ENCODE measurements at places on chromosomes 11 and 22.

- no peak for DNase-seq
These were observed 28.4 kb upstream of the PANX1 start for GRCh38 chr11:94100253-94100652.

DNA sequence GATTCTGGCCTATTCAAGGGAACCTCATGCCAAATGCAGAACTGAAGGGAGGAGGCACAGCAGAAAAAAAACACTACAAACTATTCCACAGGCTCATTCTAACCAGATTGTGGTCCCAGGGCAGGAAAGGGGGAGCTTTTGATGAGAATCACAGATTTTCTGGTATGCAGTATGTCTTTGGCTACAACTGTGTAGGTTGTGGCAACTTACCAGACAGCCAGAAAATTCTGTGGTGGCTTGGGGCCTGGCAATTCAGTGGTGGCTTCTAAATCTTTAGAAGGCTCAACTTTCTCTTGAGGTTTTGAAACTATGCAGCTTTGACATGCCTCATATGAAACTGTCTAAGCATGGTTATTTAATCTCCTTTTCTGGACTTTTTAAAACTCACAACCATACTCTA, 850.8 kb upstream of the CCDC90B start:
- DNase-seq: no peak

DNA sequence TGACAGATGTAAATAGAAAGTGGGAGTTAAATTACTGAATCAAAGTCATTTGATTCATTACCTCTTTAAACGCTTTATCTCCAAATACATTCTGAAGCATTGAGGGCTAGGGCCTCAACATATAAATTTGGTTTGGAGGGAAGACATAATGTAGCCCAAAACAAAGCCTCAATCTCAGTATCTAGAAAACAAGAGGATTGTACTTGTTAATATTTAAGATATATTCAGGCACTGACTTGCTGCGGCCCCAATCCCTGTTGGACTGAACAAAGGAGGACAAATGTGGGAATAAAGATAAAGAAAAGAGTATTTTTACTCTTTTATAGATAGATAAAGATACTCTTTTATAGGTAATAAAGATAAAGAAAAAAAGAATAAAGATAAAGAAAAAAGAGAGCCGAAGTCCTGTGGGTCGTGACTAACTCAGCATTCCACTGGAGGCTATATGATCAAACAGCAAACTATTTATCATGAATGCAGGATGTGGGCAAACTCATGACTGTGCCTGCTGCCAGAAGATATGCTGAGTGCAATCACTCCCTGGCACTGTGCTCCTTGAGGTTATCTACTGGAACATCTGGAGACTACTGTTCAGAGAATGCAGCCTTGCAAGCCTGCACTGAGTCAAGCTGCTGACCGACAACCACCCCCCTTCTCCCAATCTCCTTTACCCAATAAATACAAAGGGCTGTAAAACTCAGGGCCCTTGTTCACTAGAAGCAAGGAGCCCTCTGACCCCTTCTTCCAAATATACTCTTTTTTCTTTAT, 6.9 kb downstream of the OR10V1 start:
- DNase-seq: no peak

- DNase-seq: no peak
These were observed 56.4 kb downstream of the SWAP70 start for GRCh38 chr11:9720290-9720630.

GRCh38 chr11:100930185-100930778, 199.3 kb downstream of the PGR start:
- DNase-seq: no peak

DNA sequence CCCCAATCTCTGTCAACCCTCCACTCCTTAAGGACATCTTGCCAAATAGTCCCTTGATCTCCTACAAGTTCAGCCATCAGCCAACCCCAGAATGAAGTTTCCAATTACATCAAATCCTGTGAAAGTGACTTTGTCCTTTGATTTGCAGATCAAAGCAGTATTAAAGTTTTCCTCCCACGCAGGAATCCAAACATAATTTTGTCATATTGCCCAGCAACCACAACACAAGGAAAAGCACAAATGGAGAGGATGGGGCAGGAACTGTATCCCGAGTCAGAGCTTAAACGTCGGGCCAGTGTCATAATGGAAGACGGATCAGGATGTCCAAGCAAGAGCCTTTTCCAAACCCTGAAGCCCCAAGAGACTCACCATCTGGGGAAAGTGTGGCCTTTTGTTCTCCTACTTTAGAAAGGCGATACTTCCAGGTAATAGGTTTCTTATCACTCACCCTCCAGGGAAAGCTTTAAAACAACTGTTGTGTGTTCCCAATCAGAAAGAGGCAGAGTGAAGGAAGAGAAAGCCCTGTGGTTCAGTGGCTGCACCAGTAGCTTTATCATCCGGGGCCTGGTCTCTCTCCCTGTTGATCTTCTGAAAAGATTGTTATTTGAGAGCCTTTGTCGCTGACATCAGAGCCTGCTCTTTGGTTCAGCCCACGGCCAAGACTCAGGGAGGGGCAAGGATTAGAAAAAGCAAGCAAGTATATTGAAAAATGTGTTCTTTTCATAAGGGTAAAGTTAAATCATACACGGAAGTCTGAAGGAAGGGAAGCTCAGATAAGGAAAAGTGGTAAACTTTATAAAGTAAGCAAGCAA, 41.7 kb downstream of the EXPH5 start:
- DNase-seq: no peak

GRCh38 chr11:128187835-128188234, 399.5 kb downstream of the ETS1 start:
- DNase-seq: no peak

GRCh38 chr22:42608136-42608822, 6.4 kb downstream of the POLDIP3 start:
- no peak for DNase-seq

GRCh38 chr11:9700105-9700801, 36.4 kb downstream of the SWAP70 start:
- DNase-seq: no peak

- no peak for DNase-seq
These were observed 192.8 kb downstream of the ETS1 start for GRCh38 chr11:128394431-128395089.

GRCh38 chr22:17562906-17563870, at the start of gene SLC25A18:
TSS of gene SLC25A18 (plus strand) at chr22:17563498. CDS start at chr22:17579945, 16,447 bp downstream.
- DNase-seq: no peak

DNA sequence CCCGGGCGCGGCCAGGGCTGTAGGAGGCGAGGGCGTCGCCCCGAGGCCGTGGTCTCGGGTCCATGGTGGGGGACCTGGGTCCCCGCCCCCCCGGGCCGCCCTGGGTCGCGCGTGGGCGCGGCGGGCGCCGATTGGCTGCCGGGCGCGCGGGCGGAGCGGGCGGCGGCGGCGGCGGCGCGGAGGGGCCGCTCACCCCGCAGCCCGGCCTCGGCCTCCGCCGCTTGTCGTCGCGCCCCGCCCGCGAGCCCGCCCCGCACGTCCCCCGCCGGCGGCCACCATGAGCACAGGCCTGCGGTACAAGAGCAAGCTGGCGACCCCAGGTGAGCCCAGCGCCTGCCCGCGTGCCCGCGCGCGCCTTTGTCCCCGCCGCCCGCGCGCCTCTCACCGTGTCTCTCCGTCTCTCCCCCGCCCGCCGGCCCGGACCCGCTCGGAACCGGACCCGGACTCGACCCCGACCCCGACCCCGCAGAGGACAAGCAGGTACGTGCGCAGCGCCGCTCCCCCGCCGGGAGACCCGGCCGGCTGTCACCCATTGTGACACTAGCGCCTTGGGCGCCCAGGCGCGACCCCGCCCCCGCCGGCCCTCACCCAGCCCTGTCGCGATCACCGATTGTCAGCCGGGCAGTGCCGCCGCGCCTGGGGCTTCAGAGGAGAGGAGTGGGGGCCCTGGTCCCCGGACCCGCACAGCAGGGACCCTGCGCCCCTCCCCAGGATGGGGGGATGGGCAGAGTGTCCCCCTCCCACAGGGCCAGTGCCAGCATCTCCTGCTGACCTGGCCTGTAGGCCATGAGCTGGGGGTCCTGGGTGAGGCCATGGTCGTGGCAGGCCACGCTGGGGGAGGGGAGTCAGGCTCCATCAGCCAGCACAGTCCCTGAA, at the start of gene SEPTIN5:
TSS of gene SEPTIN5 (plus strand) at position 192 of the 876 bp plus-strand sequence. CDS start at position 278, 86 bp downstream.
- no peak for DNase-seq

Data from stimulated activated naive CD4-positive, alpha-beta T cell (primary cell).